ENCODE measurements at places on chromosomes 4 and X.

- DNase-seq = peak; percentile 1
Observed at GRCh38 chr4:143773998-143774895, 73.8 kb upstream of the FREM3 start.

GRCh38 chr4:8652181-8653078 is 59.9 kb downstream of the CPZ start:
- no peak for DNase-seq

DNA sequence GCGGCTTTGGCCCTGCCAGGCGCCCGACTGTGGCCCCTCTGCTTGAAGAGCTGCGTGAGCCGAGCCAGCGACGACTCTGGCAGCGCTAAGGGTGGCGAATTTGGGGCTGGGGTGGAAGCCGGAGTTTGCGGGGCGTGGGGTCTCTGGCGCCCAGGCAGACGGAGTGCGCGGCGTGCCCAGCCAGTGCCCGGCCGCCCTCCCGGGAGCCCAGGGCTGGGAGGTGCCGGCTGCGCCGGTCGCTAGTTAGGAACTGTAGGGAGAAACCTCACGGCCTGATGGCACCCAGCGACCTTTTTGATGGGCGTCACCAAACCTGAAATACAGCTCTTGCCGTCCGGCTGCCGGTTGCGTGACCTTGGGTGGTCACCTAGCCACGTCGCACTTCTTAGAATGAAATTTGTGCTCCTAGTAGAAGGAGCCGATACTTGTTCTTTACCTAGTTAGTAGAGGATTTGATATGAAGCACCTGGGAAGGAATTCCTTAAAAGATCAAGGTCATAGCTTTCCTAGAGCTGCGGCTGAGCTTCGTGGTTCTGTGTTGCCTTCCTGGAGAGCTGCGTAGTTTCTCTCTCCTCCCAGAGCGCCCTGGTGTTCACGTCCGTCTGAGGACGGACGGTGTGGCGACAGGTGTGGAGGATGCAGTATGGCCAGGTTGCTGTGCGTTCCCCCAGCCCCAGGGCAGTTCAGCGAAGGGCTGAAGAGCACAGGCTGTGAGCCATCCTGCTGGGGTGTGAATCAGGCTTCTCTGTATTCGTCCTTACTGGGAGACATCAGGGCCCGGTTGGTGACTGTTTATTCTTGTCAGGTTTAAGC is 680 bp downstream of the MAEA start:
- DNase-seq = no peak

GRCh38 chr4:2942037-2942531 is 21.1 kb downstream of the NOP14 start:
- no peak for DNase-seq

DNA sequence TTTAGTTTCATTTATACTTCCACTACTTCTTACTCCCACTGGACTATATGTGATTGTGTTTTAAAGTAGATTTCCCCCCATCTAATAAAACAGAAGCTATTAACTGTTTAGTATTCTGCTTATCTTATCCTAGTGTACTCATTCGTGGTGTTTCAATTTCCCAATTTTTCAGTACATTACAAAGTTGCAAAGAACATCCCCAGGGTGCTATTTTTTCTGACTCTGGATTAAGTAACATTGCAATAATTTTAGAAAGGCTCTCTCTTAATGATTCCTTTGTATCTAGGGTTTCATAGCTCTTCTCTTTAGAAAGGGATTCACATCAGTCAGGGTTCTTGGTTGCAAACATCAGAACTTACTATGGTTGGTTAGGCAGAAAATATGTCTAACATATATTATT is 317.9 kb upstream of the DIPK2B start:
- no peak for DNase-seq

- DNase-seq = no peak
Observed at GRCh38 chr4:72671980-72672379, 103.0 kb upstream of the ADAMTS3 start.

DNA sequence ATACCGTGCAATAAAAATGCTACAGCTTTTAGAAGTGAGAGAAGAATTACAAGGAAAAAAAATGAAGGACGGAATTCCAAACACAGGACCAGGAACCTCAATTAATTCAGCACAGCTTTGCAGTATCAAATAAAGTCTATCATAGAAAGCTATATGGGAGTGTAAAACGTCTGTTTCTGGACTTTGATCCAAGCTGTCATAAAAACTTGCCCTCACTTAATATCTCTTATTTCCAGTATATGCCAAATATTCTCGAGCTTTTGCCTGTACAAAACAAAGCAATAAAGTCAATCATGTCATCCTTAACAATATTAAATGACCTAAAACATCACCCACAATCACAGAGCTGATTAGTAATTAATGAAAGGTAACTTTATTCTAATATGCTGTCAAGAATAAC is 4.2 kb downstream of the PDE5A start:
- DNase-seq = no peak

- no peak for DNase-seq
Observed at GRCh38 chrX:152418025-152418424, 33.1 kb downstream of the GABRA3 start.

- DNase-seq = no peak
Observed at GRCh38 chr4:79046016-79046592, 106.9 kb upstream of the PAQR3 start.

DNA sequence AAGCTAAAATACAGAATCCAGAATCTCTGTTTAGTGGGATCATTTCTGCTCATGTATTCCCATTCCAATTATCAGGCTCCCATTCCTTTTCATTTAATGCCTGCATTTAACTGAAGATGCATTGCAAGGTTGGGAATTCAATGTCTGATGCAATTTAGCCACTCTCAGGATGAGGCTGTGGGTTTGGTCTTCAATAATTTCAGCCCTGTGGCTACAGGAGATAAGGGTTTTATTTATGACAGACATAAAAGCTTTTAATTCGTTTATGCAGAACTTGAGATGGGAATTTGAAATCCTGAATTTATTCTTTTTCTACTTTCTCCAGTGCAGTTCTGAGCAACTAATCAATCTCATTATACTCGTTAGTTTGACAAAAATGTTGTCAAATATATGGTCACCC is 1225.9 kb downstream of the PCDH18 start:
- DNase-seq = no peak

DNA sequence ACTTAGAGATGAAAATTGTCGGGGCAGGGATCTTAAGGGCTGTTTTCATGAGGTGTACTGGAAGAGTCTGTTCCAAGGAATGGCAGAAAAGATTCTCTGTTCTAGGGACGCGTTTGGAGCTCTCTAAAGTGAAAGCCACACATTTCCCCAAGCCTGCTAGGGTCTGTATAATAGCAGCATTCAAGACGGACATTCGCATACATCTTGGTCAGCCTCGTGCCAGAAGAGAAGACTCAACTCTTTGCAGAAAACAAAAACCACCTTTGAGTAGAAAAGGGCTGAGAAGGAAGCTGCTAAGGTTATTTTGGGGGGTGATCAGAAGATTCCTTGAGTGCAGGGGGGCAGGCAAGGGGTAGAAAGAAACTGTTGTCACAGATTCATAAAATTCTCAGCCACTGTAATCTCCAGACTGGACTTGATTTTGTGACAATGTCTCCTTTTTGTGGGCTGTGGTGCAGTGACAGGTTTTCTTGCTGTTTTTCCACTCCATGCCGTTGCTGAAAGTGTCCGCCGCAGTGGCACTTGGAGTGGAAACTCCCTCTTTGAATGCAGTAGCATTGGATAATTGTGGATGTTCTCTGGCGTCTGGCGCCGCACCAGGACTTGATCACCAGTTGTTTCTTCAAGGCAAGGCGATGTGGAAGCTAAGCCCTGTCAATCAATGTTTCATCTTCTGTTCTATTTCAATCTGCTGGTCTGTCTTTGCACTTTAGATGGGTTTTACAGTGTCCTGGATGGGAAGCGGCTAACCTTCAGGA is 2.9 kb downstream of the GYG2 start:
- DNase-seq = no peak

DNA sequence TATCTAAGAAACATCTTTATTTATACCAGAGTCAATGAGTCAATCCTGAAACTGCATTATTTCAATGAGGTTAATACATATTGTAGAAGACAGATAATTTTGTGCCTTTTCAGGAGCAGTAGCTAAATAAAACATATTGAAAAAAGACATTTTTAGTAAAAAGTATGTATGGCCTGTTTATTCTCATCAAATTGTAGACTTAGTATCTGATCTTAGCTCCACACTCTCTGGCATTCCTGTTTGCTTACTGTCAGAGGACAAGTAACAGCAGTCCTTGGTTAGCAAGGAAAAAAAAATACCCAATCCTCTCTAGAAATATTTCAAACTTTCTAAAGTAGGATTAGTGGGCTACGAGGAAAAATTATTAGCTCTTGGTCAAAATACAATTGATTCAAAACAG is 50.5 kb upstream of the GUCY1A1 start:
- DNase-seq = no peak

GRCh38 chr4:116027311-116027710 is 913.9 kb upstream of the NDST4 start:
- DNase-seq = no peak

DNA sequence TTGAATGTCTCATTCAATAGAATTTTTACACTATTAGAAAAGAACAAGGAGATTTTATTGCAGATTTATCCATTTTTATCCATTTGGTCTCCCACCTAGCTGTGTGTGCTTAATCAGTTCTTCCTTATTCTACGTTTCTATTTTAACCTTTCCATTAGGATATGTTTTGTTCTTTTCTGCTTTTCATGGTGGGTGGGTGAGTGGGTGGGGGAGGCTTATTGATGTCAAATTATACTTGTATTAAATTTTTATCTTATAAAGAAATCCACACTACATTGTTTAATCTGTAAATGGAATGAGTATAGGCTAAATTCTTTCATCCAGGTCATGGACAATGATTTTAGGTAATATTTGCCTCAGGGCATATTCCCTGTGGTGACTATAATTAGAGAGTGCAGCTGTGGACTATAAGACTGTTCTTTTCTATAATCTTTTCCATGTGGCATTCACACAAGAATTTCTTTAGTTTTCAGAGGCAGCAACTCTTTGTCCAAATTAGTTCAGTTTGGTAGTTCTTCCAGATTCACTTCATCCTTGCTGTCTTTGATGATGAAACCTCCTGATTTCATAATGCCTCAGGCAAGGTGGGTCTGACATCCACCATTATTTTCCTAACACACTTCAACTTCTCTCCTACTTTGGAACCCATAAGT is 2451.8 kb downstream of the PCDH7 start:
- DNase-seq = no peak

- no peak for DNase-seq
Observed at GRCh38 chr4:41880840-41881831, 54.1 kb upstream of the TMEM33 start.

Data from stimulated activated naive CD4-positive, alpha-beta T cell treated with Interleukin-2 at 50 U/mL for 16 hours (primary cell).